NCI-H187 (cell line): ENCODE measurements at places on chromosomes 2 and 18.

DNA sequence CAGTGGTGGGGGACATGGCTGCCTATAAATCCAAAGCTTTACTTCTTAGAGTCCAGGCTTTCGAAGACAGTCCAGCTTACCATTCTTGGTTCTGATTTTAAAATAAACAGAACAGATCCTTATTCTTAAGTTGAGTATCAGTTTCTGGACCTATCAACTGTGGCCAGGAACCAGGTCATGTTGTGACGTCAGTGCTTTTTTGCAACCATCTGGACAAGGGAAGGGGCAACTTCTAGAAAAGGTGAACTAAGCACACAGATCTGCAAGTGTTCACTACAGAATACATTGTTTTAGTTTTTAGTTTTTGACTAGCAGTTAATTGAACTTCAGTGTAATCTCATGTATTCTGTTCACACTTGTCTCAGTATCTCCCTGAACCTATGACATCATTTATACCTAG lies 326.0 kb upstream of the MGAT5 start:
- DNase-seq, result no peak

GRCh38 chr2:99490623-99491461 lies 1.0 kb upstream of the REV1 start:
- no peak for DNase-seq

GRCh38 chr2:11630855-11631254 lies 39.1 kb downstream of the NTSR2 start:
- no peak for DNase-seq

DNA sequence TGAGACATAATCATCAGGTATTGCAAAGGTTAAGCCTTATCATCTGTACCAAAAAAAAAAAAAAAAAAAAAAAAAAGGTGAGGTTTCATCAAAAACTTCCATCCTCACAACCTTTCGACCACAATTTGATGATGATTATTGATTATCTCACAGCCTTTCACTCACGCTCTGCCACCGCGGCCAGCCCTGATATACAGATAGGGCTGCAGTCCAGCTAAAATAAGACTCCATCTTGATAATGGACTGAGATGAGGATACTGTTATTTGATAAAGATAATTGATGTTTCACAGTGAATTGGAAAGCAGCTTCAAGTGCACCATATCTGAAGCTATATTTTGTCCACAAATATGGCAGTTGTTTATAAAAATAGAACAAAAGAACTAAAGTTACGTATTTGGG lies 159.7 kb upstream of the BOD1L2 start:
- no peak for DNase-seq

DNA sequence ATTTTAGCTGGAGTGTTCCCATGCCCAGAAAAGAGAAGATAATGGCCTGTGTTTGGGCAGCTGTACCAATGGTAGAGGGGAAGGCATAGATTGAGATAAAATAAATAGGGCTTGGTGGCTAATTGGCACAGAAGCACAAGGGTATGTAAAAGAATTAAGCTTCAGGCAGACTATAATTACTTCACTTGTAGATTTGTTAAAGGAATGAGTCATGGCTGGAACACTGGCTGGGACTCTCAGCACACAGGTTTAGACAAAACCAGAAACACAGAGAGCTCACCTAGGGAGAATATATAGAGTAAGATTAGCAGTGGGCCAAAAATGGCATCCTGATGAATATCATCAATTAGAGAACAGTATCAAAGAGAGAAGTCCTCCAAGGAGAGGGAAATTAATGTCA lies 198.3 kb upstream of the FIGN start:
- no peak for DNase-seq
